ENCODE measurements at places on chromosomes 4 and X.

DNA sequence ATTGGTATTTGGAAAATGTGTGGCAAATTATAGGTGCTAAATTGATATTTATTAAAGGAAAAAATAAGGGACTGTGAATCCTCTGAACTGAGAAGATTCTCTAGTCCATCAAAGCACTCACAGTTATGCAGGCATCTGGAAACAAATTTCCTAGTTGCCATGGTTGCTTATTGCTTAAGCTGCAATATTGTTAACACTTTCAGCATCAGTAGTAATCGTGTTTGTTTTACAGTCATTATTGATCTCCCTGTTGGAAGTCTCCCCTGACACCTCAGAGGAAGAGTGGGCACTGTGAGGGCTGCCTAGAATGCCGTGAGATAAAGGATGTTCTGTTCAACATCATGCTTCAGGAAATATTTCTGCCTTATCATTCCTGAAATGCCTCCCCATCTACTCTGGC lies 2004.3 kb upstream of the ADGRL3 start:
- DNase-seq = no peak

- DNase-seq = no peak
Observed at GRCh38 chr4:84480082-84480481, 19.0 kb downstream of the NKX6-1 start.

DNA sequence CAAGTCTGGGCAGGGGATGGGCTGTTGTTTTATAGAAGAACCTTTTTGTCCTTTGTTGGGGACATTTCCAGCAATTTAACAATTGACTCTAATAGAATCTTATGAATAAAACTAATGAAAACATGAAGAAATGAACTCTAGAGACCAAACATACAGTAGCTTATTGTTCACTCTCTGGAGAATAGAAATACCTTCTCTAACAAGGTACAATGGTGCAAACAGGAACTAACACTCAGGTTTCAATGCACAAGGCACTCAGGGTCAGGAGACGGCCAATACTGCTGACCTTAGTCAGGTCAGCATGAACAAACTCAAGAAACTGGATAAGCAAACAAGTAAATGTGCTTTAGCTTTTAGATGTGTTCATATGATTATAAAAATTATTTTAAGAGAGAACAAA lies 39.6 kb upstream of the FBXW7 start:
- DNase-seq = no peak

GRCh38 chr4:109739547-109739946 lies 9.7 kb upstream of the PLA2G12A start:
- DNase-seq = no peak

GRCh38 chr4:55554453-55555030 lies 7.8 kb upstream of the CLOCK start:
- DNase-seq = no peak

GRCh38 chr4:18403327-18403726 lies 381.8 kb upstream of the LCORL start:
- DNase-seq = no peak

- no peak for DNase-seq
Observed at GRCh38 chr4:6116696-6117285, 83.6 kb downstream of the JAKMIP1 start.
